Inflammatory macrophage (primary cell): ENCODE measurements at places on chromosomes 5 and 9.
A peak's percentile ranks its signal among the peaks of the same experiment; 100 is the strongest.

DNA sequence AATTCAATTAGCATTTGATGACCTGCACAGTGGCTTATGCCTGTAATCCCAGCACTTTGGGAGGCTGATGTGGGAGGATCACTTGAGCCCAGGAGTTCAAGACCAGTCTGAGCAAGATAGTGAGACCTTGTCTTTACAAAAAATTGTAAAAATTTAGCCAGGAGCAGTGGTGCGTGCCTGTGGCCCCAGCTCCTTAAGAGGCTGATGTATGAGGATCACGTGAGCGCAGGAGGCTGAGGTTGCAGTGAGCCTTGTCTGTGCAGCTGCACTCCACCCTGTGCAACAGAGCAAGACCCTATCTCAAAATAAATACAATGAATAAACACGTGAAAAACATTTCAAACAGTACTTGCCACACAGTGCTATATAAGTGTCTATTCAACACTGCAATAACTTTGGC, 4.2 kb downstream of the ABCA1 start:
- no peak for DNase-seq

GRCh38 chr5:36239370-36240293, 2.1 kb downstream of the NADK2 start:
- DNase-seq, result no peak

DNA sequence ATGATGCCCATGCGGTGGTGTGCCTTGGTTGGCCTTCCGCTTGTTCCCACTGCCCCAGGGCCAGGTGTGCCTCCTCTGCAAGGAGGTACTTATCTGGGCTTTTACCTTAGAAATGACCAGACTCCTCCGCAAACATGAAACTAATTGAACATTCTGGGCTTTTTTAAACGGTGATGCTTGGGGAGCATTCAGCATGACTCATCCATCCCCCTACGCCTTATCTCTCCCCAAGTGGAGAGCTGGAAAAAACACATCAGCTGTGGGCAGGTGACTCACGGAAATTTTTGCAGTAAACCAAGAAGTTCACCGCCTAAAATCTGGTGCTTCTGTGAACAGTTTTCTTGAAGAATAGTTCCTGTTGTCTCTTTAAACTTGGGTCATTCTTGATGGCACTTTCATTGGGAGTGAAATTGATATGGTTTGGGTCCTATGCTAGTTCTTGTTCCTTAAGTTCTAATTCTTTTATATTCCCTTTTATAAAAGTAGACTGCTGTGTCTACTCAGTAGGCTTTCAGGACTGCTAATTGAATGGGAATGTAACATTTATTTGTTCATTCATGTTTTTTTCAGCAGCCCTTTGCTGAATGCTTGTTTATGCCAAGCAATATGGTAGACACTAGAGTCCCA, 39.6 kb downstream of the SFXN1 start:
- DNase-seq, result no peak

DNA sequence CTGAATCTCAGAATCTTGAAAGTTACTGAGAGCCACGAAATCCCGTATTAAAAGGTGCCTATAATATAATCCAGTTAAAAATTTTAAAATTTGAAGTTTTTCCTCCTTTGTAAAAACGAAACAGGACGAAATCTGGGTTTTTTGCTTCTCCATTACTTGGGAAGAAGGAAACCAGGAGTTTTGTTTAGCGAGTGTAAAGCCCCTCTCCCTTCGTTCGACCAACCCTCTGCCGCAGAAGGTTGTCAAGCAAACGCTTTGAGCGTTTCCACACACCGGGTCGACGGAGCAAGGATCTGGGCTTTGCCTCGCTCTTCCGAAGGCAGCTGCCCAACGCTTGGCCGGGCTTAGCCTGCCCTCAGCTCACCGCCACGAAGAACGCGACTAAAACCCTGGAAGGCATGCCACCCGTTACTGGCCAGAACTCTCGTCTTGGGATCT, 1.6 kb upstream of the FOXE1 start:
- DNase-seq, result no peak

DNA sequence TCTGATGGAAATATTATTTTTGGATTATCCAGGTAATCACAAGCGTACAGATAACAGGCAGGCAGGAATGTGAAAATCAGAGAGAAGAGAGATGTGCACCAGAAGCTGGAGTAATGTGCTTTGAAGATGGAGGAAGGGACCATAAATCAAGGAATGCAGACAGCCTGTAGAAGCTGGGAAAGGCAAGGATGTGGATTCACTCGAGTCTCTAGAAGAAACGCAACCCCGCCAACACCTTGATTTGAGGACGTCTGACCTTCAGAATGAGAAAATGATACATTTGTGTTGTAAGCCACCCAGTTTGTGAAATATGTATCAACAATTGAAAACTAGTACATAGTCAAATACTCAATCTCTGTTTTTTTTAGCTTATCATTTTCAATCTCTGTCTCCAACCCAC, 207.6 kb upstream of the MPDZ start:
- no peak for DNase-seq

DNA sequence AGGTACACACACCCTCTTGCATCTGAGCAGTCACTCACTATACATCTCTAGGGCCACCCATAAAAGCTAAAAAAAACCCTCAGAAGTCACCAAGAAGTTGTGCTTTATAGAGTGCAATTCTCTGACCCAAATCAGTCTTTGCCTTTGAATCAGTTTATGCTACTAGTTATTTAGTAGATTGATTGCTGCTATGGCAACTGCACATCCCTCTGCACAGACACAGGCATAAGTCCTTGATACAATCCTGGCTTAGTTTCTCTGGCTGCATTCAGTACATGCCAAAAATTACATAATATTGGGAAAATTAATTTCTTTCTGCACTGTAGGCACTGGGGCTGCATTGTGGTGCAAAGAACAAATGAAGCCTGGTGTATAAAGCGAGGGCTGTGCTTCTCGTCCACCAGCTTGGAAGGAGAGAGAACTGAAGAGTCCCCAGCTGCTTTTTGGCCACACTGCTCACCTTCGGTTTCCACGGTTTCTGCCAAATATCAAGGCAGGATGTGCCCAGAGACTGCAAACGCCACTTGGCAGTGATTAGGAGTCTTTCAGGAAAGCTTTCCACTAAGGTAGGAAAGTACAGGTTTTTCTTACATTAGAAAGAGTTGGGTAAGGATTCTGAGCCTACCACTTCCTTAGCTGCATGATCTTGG, 258.4 kb downstream of the ELAVL2 start:
- no peak for DNase-seq

DNA sequence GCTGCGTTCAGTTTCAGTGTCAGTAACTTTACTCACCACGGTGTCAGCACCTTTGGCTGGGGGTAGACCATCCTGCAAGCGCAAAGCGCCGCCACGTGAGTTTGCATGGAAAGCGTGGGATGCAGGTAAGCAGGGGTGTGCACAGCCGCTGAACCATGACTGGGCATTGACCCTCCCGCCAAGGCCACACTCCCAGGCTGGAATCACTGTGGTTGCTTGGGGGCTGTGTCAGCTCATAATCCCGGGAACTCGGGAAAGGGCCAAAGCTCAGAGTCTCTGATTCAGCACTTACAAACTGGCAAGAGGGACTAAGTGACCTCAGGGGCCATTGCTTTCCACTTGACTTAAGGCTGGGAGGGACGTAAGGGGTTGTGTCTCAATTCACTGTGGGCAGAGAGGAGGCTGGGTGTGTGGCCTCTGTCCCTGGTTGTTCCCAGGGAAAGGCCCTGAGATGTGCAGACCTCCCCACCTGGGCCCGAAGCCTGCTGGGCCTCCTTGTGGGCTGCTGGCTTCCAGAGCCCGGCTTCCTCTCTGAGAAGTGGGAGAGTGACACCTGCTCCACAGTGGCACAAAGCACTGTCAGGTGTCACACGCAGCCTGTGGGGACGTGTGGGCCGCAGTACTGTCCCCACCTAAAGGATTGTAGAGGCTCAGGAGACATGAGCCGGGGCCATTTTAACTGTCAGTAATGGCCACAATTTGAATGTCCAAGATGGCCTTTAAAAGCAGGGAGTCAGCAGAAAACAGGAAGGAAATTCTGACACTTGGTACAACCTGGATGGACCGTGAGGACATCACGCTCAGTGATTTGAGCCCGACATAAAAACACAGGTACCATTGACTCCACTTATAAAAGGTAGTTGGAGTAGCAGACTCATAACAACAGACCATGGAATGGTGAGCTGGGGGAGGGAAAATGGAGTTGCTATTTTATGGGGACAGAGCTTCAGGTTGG, 16.7 kb downstream of the ABO start:
- no peak for DNase-seq

- peak; percentile 40 for DNase-seq
Observed at GRCh38 chr9:107175816-107176435, 107.2 kb upstream of the RAD23B start.

DNA sequence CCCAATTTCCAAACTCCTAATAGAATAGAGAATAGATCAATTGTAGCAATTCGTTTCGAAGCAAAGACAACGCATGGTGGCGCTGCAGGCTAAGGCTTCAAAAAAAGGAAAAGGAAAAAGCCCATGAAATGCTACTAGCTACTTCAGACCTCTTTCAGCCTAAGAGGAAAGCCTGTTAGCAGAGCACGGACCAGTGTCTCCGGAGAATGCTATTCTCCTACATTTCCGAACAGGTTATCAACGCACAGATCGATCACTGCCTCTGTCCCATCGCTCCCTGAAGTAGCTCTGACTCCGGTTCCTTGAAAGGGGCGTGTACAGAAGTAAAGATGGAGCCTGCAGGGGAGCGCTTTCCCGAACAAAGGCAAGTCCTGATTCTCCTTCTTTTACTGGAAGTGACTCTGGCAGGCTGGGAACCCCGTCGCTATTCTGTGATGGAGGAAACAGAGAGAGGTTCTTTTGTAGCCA, at the start of gene PCDHB15:
TSS of gene PCDHB15 (plus strand) at position 146 of the 468 bp plus-strand sequence. CDS start at position 330, 184 bp downstream.
- DNase-seq, result no peak

- DNase-seq, result no peak
Observed at GRCh38 chr5:114912189-114912920, 257.4 kb downstream of the TRIM36 start.

DNA sequence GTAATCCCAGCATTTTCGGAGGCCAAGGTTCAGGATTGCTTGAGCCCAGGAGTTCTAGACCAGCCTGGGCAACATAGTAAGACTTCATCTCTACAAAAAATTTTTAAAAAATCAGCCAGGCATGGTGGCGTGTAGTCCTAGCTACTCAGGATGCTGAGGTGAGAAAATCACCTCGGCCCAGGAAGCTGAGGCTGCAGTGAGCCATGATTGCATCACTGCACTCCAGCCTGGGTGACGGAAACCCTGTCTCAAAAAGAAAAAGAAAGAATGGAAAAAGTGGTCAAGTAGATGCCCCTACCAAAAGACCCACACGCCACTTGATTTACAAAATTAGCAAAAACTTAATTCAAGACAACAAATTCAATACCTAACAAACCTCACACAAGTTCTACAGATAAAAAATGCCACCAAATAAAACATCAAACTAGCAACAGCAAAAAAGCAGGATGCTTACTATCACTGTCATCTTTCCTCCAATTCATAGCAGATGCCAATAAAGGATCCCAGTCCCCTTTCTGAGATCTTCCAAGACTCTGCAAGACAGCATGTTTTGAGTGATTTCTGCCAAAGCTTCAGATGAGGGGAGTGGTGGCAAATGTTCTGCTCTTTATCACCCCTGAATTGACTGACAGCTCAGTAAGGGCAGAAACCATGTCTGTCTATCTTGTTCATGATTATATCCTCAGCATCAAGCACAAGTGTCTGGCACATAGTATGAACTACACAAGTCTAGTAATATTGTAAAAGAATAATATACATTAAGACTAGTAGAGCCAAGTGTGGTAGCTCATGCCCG, 34.2 kb upstream of the TESK1 start:
- no peak for DNase-seq

GRCh38 chr5:1644810-1645571, 121.2 kb upstream of the LPCAT1 start:
- DNase-seq, result peak; percentile 80

- DNase-seq, result no peak
Observed at GRCh38 chr9:75588808-75589207, 301.7 kb upstream of the PCSK5 start.

GRCh38 chr5:150217038-150217437, 27.2 kb downstream of the SLC6A7 start:
- no peak for DNase-seq

DNA sequence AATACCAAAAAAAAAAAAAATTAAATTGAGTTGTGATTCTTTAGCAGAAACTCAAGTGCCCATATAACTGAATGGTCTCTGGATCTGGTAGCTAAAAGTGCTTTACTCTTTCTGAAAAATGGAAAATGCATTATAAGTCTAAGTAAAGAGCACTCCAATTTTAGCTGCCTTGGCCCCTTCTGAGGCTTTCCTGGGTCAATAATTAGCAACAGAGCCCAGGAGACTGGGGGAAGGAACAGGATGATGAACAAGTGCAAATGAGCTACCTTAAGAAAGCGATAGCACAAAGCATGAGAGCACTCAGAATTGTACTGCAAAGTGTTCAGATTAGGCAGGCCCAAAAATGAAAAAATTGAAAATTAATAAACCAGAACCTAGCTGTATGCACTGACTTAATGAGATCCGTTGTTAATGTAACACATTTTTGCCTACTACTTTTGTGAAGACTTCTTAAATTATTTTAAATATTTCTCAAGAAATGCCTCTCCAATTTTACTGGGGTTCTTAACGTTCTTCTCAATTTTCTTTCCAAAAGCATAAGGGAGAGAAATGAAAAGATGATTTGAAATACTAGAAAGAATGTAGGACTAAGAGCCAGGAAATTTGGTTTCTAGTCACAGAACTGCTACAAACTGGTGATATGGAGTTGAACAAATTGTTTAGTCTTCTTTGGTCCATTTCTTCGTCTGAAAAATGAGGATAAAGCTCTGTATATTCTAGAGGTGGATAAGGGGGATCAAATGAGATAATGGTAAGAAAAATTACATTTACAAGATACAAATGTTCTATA, 566.1 kb downstream of the PDE4D start:
- no peak for DNase-seq

- no peak for DNase-seq
Observed at GRCh38 chr5:168165221-168165914, 126.1 kb upstream of the WWC1 start.

- DNase-seq, result no peak
Observed at GRCh38 chr9:110921705-110922104, 116.6 kb downstream of the LPAR1 start.

DNA sequence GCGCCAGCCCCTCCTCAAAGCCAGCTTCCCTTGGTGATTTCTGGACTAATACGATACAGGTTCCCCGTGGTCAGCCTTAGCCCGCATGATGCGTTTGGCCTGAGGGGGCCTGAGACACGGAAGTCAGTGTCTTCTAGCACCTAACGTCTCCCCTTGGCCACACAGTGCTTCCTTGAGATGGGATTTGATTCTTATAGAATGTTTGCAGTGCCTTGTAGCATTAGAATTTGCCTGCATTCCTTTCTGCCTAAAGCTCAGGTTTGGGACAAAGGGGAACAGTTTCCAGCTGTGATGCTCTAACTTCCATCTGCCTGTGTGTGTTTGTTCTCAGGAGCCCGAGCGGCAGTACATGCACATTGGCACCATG, 34.4 kb downstream of the CFAP90 start:
- DNase-seq, result no peak
